Thyroid gland (tissue), 4 donors: ENCODE measurements at places on chromosomes 13 and 19.
A peak's percentile ranks its signal among the peaks of the same experiment; 100 is the strongest.

DNA sequence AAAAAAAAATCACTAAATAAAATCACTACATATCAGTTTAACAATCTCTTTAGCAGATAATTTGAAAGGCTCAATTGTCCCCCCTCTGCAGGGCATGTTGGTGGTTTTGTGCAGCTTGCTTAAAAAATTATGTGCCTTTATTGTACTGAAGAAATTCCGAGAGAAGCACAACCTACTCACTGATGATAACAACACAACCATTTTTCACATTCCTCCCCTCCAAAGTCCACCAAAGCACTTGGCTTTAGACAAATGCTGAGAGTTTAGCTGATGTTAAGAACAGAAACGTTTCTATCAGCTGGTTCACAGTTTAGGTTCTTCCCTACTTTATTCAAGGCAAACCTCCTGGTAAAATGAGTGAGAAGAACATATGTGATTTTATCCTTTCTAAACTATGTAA lies 923 bp downstream of the DOCK9 start:
- H3K4me3 ChIP-seq = no peak overlapping the region
- peak overlapping the region; percentile 60 for H3K27ac ChIP-seq
- H3K4me1 ChIP-seq = peaks cover 65% of the 10 kb centered on the region
- no peaks in the 10 kb centered on the region for H3K27me3 ChIP-seq

GRCh38 chr13:41137951-41138350 lies 5.3 kb upstream of the KBTBD6 start:
- H3K36me3 ChIP-seq = no peaks in the 10 kb centered on the region
- no peak overlapping the region for H3K27ac ChIP-seq
- DNase-seq = no peak
- no peak overlapping the region for H3K4me3 ChIP-seq
- H3K4me1 ChIP-seq = no peaks in the 10 kb centered on the region

DNA sequence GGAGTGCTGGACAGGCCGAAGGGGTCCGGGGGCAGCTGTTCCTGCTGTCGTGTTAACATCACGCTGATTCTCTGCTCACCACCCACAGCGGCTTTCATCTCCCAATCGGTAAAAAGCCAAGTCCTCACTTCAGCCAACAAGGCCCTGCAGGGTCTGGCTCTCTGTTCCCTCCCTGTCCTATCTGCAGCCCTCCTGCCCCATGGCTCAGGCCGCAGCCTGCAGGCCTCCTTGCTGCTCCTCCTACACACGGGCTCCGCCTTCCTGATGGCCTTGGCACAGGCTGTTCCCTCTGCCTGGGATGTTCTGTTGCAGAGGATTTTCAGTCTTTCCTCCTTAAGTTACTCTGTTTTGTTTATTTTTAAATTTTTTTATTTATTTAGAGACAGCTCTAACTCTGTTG lies 22.2 kb downstream of the FUZ start:
- no peaks in the 10 kb centered on the region for H3K4me1 ChIP-seq
- peaks cover 39% of the 10 kb centered on the region for H3K36me3 ChIP-seq
- no peaks in the 10 kb centered on the region for H3K27me3 ChIP-seq
- no peak overlapping the region for H3K4me3 ChIP-seq
- DNase-seq = no peak

GRCh38 chr19:46009530-46010510 lies 13.0 kb downstream of the PGLYRP1 start:
- no peaks in the 10 kb centered on the region for H3K4me1 ChIP-seq
- peak; percentile 58 for DNase-seq
- H3K4me3 ChIP-seq = no peak overlapping the region
- H3K36me3 ChIP-seq = no peaks in the 10 kb centered on the region
- no peaks in the 10 kb centered on the region for H3K27me3 ChIP-seq

DNA sequence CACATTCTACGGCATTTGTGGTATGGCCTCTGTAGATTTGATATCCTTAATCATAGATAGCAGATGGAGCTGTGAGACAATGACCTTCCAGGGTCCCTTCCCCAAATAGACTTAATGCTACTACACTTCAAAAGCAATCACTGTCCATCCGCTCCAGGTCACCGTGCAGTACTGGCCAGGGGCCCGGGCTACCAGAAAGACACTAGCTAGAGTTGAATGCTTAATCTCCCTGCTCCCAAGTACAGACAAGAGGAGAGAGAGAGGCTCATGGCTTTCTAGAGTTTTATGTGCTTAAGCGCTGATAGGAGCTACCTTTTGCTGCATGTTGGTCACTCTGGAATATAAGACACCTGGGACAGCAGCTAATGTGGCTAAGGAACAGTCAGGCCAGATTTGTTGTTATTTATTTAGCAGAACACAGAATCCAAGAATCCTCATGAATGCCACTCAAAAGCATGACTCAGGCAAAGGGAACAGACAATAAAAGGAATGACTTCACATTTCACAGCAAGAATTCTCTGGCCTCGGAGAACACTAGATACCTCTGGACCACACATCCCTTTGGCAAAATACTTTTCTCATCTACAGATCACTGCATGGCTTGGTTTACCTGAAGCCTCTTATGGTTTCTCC lies 165.0 kb downstream of the LACC1 start:
- H3K36me3 ChIP-seq = no peaks in the 10 kb centered on the region
- H3K4me3 ChIP-seq = no peak overlapping the region
- DNase-seq = no peak
- no peaks in the 10 kb centered on the region for H3K27me3 ChIP-seq
- peaks cover 6% of the 10 kb centered on the region for H3K4me1 ChIP-seq
- H3K27ac ChIP-seq = no peak overlapping the region

- no peak overlapping the region for H3K4me3 ChIP-seq
- peak; percentile 31 for DNase-seq
- H3K4me1 ChIP-seq = peaks cover 20% of the 10 kb centered on the region
Measured at GRCh38 chr13:113982296-113982661, 8.4 kb upstream of the C13orf46 start.

DNA sequence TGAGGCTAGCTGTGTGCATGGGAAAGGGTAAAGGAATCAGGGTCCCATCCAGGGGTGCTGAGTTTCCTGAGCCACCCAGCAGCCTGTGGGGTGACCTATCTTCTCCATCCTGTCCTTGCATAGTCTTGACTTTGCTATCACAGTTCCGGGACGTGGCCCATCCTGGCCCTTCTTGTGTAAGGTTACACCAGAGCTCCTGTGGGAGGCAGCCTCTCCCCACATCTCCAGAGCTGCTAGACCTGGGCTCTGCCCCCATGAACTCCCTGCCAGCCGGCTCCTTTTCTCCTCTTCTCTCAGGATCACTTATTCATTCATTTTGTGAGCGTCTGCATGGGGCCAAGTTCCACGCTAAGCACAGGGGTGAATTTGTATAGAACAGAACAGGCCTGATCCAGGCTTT lies 238.9 kb downstream of the TSHZ3 start:
- H3K4me1 ChIP-seq = no peaks in the 10 kb centered on the region
- H3K27ac ChIP-seq = no peak overlapping the region
- DNase-seq = no peak
- no peaks in the 10 kb centered on the region for H3K36me3 ChIP-seq
- H3K27me3 ChIP-seq = no peaks in the 10 kb centered on the region

- no peak for DNase-seq
- H3K36me3 ChIP-seq = no peaks in the 10 kb centered on the region
- H3K27me3 ChIP-seq = no peaks in the 10 kb centered on the region
- H3K4me3 ChIP-seq = no peak overlapping the region
- H3K4me1 ChIP-seq = peaks cover 10% of the 10 kb centered on the region
Measured at GRCh38 chr13:28337166-28338005, 157.5 kb downstream of the FLT1 start.

DNA sequence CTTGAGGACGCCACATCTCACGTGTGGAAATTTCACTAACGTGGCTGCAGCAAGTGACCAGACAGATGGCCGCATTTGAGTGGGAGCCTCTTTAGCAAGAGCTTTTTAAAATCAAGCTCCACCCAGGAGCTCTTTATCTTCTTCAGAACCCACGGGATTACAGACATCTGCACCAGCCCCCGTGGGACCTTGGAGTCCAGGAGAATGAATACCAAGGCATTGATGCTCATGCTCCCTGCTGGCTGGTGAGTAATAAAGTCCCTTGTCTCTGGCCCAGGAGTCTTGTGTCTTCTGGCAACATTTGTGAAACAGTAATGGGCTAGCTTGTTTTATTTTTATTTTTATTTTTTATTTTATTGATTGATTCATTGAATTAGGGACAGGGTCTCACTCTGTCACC lies 64.4 kb downstream of the TRPM4 start:
- DNase-seq = no peak
- H3K4me3 ChIP-seq = no peak overlapping the region
- no peaks in the 10 kb centered on the region for H3K4me1 ChIP-seq
- no peak overlapping the region for H3K27ac ChIP-seq
- no peaks in the 10 kb centered on the region for H3K36me3 ChIP-seq
- H3K27me3 ChIP-seq = no peaks in the 10 kb centered on the region

DNA sequence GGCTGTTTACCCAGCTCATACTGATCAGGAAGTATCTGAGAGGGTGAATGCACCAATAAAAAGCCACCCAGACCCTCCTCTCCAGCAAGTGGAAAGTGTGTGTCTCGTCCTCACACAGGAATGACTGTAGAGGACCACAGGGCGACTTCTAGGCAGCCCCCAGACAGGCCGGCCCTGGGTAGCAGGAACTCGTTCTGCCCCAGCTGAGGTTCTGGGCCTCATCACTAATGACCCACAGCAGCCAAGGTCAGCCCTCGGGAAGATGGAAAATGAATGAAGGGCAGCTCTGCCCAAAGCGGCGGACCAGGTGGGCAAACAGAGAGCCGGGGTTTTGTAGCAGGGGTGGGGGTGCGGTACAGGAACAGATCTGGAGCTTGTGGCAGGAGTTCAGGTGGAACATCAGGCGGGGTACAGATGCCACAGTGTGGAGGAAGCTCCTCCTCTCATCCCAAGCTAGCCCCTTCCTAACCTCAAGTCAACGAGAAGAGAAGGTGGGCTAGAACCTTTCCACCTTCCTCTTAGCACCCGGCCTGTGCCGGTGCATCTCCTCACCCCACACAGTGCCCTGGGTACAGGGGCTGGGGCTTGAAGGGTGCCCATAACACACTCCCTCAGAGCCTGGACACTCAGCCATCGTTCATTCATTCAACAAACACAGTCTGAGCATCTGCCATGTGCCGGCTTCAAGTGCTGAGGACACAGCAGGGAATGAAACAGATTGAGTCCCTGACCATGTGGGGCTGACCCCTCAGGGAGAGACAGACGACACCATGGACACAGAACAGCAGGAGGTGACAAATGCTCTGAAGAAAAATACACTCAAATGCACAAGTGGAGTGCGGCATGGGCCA lies 36.2 kb downstream of the RFX2 start:
- DNase-seq = no peak
- no peaks in the 10 kb centered on the region for H3K36me3 ChIP-seq
- H3K4me3 ChIP-seq = no peak overlapping the region
- no peak overlapping the region for H3K27ac ChIP-seq
- no peaks in the 10 kb centered on the region for H3K27me3 ChIP-seq
- H3K4me1 ChIP-seq = peaks cover 15% of the 10 kb centered on the region

GRCh38 chr13:59865398-59865797 lies 298.3 kb downstream of the DIAPH3 start:
- H3K27ac ChIP-seq = no peak overlapping the region
- no peak for DNase-seq
- no peaks in the 10 kb centered on the region for H3K4me1 ChIP-seq
- no peaks in the 10 kb centered on the region for H3K36me3 ChIP-seq
- H3K4me3 ChIP-seq = no peak overlapping the region
- no peaks in the 10 kb centered on the region for H3K27me3 ChIP-seq

GRCh38 chr13:28854657-28855056 lies 34.5 kb downstream of the MTUS2 start:
- no peak overlapping the region for H3K4me3 ChIP-seq
- no peak overlapping the region for H3K27ac ChIP-seq
- H3K4me1 ChIP-seq = no peaks in the 10 kb centered on the region
- H3K27me3 ChIP-seq = no peaks in the 10 kb centered on the region

- no peaks in the 10 kb centered on the region for H3K36me3 ChIP-seq
- no peak for DNase-seq
- H3K27me3 ChIP-seq = no peaks in the 10 kb centered on the region
- no peak overlapping the region for H3K4me3 ChIP-seq
- no peak overlapping the region for H3K27ac ChIP-seq
Measured at GRCh38 chr19:33638167-33639034, 16.6 kb downstream of the CHST8 start.

- no peaks in the 10 kb centered on the region for H3K27me3 ChIP-seq
- no peak overlapping the region for H3K27ac ChIP-seq
- no peak overlapping the region for H3K4me3 ChIP-seq
- H3K4me1 ChIP-seq = no peaks in the 10 kb centered on the region
- DNase-seq = peak; percentile 40
Measured at GRCh38 chr13:72255908-72256307, 388.9 kb upstream of the DACH1 start.

DNA sequence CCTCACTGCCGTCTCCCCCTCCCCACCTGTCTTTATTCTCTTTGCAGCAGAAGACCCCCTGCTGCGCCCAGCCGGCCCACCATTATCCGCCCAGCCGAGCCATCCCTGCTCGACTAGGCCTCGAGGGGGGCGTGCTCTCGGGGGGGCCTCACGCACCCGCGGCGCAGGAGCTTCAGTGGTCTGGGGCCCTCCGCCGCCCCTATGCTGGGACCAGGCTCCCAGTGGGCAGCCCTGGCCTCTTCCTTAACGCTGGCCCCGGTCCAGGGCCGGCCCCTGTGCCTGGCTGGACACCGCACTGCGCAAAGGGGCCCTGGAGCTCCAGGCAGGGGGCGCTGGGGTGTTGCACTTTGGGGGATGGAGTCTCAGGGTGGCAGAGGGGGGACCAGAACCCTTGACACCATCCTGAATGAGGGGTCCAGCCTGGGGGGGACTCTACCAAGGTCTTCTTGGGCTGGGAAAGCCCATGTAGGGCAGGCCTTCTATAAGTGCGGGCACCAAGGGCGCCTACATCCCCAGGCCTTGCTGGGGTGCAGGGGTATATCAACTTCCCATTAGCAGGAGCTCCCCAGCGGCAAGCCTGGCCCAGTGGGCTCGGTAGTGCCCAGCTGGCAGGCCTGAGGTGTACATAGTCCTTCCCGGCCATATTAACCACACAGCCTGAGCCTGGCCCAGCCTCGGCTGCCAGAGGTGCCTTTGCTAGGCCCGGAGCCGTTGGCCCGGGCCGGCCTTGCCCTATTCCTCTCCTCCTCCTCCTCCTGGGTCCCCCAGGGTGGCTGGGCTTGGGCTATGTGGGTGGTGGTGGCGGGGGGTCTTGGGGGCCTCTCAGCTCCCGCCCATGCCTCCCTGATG lies 4.9 kb downstream of the TMED1 start:
- no peaks in the 10 kb centered on the region for H3K27me3 ChIP-seq
- DNase-seq = no peak
- no peak overlapping the region for H3K27ac ChIP-seq
- H3K36me3 ChIP-seq = peaks cover 49% of the 10 kb centered on the region

GRCh38 chr19:41428481-41428859 lies 1.3 kb upstream of the B3GNT8 start:
- no peak overlapping the region for H3K4me3 ChIP-seq
- no peak for DNase-seq
- H3K4me1 ChIP-seq = peaks cover 17% of the 10 kb centered on the region
- H3K36me3 ChIP-seq = peaks cover 30% of the 10 kb centered on the region
- peak overlapping the region; percentile 56 for H3K27ac ChIP-seq

GRCh38 chr13:99124794-99125316 lies 75.8 kb upstream of the UBAC2 start:
- no peaks in the 10 kb centered on the region for H3K36me3 ChIP-seq
- no peak overlapping the region for H3K4me3 ChIP-seq
- H3K27ac ChIP-seq = no peak overlapping the region
- no peaks in the 10 kb centered on the region for H3K27me3 ChIP-seq
- DNase-seq = no peak
